GM23248 (cell line): ENCODE measurements at places on chromosomes 5 and 9. TPM values are rescaled to one million over a fixed set of nuclear protein-coding genes. Genes with fewer than 3 reads are reported as not detected.

- DNase-seq, result no peak
Observed at GRCh38 chr9:89256642-89257041, 54.4 kb upstream of the CKS2 start.

GPX8 gene
- total RNA-seq, result 233 and 241 TPM in 2 replicates

- peak; percentile 71 for DNase-seq
Observed at GRCh38 chr9:108664309-108665255, 191.2 kb downstream of the ACTL7B start.

CYLC2 gene
- total RNA-seq, result not detected in 2 replicates

GRCh38 chr9:96068511-96068910, 193.0 kb downstream of the ERCC6L2 start:
- DNase-seq, result no peak

IFNA21 gene
- total RNA-seq, result not detected in 2 replicates

GRCh38 chr9:70387663-70388062, 26.8 kb downstream of the KLF9 start:
- DNase-seq, result no peak

ARSI gene
- total RNA-seq, result 4.2 and 4.3 TPM in 2 replicates

DNA sequence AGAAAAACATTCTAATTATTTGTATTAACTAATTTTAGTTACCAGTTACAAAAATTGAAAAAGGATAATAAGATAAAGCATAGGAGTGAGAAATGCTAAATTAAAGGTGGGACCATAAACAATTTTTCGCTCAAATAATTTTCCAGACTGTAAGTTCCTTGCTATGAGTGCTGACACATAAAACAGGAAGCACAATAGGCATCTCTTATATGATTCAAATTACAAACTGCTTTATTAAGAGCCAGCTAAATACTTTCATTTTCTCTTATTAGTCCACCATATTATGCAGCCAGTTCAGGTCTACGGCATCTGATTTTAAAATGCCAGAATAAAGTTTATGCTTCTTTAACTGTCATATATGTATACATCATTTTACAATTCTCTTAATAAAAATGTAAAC, 4.4 kb downstream of the RC3H2 start:
- DNase-seq, result peak; percentile 58

DNA sequence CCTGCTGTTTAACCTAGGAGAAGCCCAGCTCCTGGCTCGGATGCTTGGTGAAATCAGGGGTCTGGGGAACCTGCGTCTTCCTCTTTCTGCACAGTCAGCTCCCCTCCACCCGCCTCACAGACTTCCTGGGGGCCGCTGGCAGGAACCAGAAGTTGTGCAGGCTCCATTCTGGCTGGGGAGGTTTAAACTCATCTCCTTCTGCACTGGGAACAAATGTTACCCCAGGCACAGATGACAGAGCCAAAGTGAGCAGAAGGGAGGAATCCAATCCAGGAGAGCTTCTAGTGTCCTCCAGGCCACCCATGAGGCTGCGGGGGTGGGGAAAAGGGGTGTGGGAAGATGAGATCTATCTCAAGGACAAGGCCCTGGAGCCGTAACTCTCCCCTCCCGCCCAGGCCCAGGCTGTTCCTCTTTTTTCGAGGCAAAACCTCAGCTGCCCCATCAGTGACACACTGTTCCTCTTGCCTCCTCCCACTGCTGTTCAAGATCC, 31.2 kb downstream of the KCNMB1 start:
- DNase-seq, result no peak

GRCh38 chr9:120779227-120779626, 14.0 kb downstream of the FBXW2 start:
- DNase-seq, result no peak

- no peak for DNase-seq
Observed at GRCh38 chr9:98793031-98793430, 3.3 kb downstream of the ANKS6 start.

DNA sequence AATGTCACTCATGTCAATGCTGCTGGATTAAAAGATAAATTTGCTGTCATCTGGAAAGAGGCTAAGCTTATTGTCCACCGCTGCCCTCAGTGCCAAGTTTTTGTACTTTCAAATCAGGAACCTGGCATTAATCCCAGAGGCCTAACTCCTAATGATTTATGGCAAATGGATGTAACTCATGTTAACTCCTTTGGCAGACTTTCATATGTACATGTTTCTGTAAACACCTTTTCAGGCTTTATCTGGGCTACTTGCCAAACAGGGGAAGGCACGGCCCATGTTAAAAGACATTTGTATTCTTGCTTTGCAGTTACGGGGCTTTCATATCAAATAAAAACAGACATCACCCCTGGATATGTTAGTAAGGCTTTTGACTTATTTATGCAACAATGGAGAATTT, 608.0 kb upstream of the ACO1 start:
- DNase-seq, result no peak

DNA sequence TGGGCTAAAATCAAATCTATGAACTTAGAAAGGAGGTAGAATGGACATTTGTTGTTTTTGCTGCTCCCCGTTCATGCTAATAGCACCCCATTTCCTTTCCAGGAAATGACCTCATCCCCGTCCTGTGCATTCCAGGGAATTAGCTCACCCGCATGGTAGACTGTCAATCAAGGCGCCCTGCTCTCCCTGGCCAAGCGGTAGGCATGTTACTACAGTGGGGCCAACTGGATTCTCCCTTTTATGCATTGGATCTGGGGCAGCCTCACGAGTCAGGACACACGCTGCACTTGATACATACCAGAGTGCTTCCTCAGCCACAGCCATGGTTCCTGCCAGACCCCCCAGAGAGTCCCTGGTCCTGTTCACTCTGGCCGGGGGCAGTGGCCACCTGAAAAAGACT, 111.0 kb upstream of the PTCH1 start:
- DNase-seq, result no peak

SPINK4 gene
- total RNA-seq, result not detected in 2 replicates

GRCh38 chr9:76531231-76531780, 72.3 kb downstream of the GCNT1 start:
- DNase-seq, result no peak

- peak; percentile 81 for DNase-seq
Observed at GRCh38 chr5:73363911-73364730, 84.5 kb downstream of the FOXD1 start.

FAM120A gene
- 90.5 and 101 TPM in 2 replicates for total RNA-seq

PCDHGB3 gene
- 2.8 and 4.0 TPM in 2 replicates for total RNA-seq

CLIC3 gene
- 33.3 and 37.7 TPM in 2 replicates for total RNA-seq

GRCh38 chr5:173926359-173926758, 38.2 kb downstream of the CPEB4 start:
- peak; percentile 68 for DNase-seq

CDH10 gene
- total RNA-seq, result 1.6 and 5.7 TPM in 2 replicates

DNA sequence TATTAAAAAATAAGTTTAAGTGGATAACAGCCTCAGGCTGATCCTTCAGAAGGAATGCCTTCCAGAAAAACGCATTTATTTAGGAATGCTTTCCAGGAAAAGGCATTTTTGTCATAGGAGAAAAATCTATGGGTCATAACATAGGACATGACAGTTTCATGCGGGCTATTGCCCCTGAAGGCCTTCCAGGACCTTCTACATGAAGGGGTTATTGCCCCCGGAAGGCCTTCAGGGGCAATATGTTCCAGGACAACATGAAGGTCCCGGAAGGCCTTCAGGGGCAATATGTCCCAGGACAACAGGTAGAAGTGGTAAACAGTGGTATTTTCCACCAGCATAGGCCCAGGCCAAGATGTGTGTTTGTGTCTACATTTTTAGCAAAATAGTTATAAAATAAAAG, 191.3 kb upstream of the RASA1 start:
- no peak for DNase-seq

DNA sequence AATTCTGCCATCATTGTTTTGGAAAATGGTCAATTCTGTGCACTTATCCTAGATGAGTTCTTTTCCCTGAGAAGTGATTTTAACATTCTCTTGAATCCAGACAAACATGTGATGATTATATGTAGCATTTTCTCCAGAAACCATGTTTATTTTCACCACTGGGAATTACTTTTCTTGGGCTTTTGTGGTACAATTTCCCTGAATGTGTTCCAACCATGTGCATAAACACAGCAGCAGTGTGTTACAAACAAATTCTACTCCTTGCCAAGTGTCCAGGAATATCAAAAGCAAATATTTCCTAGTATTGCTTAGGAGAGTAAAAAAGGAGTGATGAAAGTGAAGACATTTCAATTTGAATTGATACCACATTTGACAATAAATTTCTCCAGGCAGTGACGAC, 50.4 kb downstream of the NXNL2 start:
- no peak for DNase-seq

- DNase-seq, result peak; percentile 10
Observed at GRCh38 chr5:62395210-62395950, 8.3 kb downstream of the DIMT1 start.

- peak; percentile 98 for DNase-seq
Observed at GRCh38 chr5:109455598-109456096, 45.9 kb upstream of the PJA2 start.

- DNase-seq, result no peak
Observed at GRCh38 chr9:136829412-136829811, 12.9 kb upstream of the AJM1 start.

DNA sequence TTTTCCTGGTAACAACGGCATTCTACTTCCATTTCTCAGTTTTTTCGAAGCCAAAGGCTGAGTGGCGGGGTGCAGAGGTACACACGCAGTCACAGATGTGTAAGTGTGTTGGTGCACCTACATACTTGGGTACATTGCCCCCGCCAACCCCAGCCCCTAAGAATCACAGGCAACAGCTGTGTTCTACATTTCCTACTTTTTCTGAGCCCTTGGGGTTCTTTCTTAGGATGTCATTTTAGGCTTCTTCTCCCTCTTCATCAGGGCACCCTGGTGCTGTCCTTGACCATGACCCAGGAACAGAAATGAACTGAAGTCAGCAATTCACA, 104.8 kb downstream of the PAX5 start:
- DNase-seq, result no peak

DNA sequence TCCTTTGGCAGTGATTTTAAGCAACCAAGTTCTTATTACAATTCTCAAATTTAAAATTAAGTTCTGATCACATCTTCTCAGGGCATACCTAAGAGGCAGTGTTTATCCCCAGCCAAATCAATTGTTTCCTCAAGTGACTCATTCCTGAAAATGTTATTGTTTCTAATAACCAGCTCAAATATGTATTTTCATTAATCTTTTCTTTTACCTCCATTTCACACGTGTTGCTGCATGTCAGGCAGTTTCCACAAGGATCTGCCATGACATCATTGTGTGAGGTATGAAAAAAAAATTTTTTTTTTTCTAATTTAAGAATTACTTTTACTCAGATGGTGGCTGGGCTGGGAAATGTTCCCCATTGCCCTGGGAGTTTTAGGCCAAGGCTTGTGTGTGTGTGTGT, 113.0 kb upstream of the NTRK2 start:
- no peak for DNase-seq

ANKRD20A1 gene
- total RNA-seq, result not detected in 2 replicates

NUDT2 gene
- total RNA-seq, result 7.6 and 12.5 TPM in 2 replicates

- no peak for DNase-seq
Observed at GRCh38 chr9:13361076-13361475, 81.6 kb upstream of the MPDZ start.
